ENCODE measurements at places on chromosomes 5 and 9.
A peak's percentile ranks its signal among the peaks of the same experiment; 100 is the strongest.

GRCh38 chr9:93658184-93658925 lies 82.0 kb downstream of the PHF2 start:
- DNase-seq = no peak

- no peak for DNase-seq
These were observed 28.2 kb downstream of the HTR4 start for GRCh38 chr5:148626081-148626613.

DNA sequence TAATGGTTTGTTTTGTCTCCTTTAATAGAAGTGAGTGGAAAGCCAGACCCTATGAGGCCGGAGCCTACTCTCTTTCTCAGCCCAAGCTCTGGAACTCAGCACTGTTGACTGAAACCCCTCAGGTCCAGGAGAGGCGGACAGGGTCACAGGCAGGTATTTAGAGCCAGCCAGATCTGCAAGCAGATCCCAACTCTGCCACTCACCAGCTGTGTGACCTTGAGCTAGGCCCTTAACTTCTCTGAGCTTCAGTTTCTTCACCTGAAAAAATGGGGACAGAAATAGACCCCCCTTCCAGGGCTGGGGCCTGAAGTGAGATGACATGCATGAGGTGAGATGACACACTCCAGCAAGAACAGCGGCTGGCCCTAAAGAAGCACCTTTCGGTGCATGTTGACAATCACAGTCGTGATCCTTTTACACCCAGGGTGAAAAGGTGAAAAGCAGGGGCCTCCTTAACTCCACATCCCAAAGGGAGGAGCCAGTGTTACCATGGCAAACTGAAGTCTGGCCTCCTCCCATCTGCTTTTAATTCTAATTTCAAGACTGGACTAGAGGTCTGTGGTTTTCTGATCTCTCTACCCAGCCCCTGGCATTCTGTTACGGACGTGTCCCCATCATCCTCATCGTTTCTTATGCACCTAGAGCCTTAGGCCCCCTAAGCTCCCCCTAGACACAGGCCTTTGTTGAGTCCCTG lies 27.2 kb downstream of the MORN5 start:
- no peak for DNase-seq

- no peak for DNase-seq
These were observed 151.5 kb downstream of the ACTL7B start for GRCh38 chr9:108704156-108704852.

GRCh38 chr9:69809304-69809863 lies 11.2 kb upstream of the CFAP95 start:
- DNase-seq = no peak

DNA sequence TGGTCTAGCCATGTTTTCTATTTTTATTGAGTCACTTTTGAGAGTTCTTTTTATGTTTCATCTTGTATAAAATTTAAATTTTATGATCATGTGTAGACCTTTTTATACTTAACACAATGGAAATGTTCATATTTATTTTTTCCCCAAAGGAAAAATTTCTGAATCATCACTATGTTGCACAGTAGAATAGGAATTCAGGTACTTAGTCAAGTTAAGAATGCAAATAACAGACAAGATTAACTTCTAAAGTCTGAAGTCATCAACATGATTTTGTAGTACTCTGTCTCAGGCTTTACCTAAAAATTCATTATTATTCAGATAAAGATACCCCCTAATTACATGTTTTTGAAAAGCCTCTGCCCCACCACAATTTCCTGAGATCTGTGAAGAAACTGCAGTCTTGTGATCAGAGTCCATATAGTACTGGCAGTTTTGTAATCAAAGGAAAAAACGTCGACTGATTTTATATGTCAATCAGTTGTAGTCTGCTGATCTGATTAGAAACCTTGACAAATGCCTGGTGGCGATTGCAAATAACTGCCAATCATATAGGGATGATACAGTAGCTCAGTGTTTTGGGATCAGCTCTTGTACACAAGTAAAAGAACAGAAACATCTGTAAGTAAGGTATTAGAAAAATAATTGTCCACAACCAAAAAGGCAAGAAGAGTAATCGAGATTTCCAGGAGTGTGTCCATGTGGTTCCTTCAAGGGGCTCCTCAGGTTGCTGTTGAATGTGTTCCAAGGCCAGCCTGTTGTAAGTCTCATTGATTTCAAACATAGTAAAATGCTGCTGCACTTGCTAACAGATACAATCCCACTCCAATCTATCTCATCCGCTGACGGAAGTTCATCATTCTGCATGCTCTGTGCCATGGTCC lies 352.4 kb downstream of the ARRDC3 start:
- no peak for DNase-seq

- no peak for DNase-seq
These were observed 23.8 kb downstream of the MRPS27 start for GRCh38 chr5:72296256-72296655.

DNA sequence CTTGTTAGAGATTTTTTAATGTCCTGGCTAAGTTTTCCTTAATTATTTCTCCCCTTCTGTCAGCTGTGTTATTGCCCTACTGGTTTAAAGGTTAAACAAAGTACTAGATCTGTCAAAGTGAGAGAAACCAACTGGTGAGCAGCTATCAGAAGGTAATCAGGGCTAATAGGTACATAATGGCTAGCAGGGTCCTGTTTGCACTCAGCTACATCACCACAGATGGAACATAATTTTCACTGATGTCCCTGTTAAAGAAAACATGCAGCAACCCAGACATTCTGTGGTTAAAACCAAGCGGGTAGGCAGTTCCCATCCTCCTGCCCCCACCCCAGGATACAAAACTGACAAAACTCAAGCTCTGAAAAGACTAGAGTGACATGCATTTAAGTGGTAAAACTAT lies 473.9 kb downstream of the NR2F1-AS1 start:
- no peak for DNase-seq

DNA sequence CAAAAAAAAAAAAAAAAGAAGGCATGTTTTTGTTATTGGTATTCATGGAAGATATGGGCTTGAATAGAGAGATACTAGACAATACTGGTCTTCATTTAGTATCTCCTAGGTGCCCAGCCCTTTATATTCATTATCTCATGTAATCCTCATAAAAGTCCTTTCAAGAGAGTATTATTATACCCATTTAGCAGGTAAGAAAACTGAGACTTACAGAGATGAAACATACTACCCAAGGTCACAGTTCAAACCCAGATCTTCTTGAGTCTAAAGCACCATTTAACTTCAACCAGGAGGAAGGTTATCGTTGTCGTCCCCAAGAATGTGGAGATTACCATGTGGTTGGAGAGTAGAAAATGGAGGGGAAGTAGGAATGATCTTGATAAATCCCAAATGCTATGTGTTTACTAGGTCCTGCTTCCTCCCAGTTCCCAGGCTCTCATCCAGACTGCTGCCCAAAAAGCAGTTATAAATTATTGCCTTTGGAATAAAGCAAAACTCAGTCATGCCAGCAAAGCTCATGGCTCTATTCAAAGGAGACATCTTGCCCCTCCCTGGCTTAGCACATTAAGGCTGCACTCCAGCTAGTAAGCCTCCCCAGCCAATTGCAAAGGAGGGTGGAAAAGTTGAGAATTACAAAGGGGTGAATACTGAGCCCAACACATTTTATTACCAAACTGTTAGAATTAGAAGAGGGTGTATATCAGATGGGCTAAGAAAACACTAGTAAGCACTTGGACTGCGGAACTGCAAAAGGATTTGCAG lies 163.9 kb downstream of the PIK3R1 start:
- no peak for DNase-seq

GRCh38 chr5:125148706-125149105 lies 402.3 kb upstream of the ZNF608 start:
- no peak for DNase-seq

DNA sequence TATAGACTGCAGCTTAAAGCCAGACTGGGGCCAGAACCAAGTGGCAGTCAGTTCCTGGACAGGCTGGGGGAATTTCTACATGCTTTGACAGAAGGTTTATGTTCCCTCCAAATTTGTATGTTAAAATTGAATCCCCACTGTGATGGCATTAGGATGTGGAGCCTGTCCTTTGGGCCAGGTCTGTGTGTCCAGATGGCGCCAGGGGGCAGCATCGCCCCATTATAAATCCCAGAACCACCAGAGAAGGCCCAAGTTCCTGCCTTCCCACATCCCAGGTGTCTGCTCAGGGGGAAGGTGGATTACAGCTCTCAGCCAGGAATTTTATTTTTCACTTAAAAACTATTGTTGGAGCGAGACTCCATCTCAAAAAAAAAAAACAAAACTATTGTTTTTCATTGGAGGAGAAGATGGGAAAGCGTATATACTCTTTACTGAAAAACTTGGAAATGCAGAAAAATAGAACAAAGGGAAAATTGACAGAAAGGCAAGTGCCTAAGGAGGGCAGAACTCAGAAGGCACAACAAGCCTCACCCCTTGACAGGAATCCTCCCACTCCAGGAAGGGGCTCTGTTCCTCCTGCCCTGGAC lies 5.0 kb downstream of the IL3 start:
- peak; percentile 61 for DNase-seq

DNA sequence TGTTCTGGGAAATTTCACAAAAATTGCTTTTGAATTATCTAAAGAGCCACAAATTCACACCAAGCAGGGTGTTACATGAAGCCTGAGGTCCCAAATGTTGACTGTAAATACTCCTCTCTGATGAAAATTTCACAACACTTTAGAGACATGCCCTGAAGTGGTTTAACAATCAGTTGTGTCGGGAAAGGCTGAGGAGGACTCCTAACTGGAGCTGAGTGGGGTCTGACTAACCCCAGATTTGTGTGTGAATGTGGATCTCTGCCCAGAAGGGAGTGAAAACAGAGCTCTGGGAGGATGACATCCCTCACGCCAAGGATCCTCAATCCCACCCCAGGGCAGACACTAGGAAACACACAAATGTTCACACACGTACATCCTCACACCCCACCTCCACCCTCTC lies 31.1 kb upstream of the GRXCR2 start:
- DNase-seq = no peak

DNA sequence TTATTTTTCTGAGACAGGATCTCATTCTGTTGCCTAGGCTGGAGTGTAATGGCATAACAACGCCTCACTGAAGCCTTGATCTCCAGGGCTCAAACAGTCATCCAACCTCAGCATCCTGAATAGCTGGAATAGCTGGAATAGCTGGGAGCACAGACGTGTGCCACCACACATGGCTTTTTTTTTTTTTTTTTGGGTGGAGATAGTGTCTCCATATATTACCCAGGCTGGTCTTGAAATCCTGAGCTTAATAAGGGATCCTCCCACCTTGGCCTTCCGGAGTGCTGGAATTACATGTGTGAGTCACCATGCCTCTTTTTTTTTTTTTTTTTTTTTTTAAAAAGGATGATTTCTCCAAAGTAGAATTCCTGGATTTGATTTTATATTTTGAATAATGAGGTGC lies 60.7 kb downstream of the NSD1 start:
- no peak for DNase-seq

GRCh38 chr5:146836226-146836842 lies 42.2 kb downstream of the PPP2R2B start:
- no peak for DNase-seq

- no peak for DNase-seq
These were observed 6.8 kb downstream of the GZMK start for GRCh38 chr5:55030676-55031369.

- no peak for DNase-seq
These were observed 81.6 kb upstream of the KLF4 start for GRCh38 chr9:107571148-107571547.

DNA sequence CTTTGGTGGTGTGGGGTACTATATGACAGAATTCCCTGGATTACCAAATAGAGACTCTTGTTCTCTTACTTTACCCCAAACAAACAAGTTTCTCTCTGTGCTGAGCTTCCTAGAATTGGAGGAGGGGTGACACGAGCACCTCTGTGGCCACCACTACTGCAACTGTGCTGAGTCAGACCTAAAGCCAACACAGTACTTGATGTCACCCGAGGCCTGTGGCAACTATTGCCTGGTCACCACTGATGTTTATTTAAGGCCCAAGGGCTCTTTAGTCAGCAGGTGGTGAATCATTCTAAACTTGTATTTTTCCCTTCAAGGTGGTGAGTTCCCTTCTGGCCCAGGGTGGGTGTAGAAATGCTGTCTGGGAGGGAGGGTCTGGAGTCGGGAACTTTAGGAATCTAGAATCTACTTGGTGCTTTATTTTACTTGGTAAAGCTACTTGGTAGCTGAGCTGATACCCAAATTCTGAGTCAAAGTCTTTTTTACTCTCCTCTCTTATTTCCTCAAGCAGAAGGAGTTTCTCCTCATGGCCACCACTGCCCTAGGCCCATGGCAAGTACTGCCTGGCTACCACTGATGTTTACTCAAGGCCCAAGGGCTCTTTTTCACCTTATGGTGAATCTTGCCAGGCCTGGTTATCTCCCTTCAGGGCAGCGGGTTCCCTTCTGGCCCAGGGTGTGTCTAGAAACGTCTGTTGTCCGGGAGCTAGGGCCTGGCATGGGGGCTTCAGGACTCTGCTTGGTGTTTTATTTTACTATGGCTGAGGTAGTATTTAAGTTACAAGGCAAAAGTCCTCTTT lies 9.8 kb downstream of the LURAP1L start:
- no peak for DNase-seq

GRCh38 chr9:135486267-135487065 lies 6.9 kb downstream of the PPP1R26 start:
- no peak for DNase-seq

DNA sequence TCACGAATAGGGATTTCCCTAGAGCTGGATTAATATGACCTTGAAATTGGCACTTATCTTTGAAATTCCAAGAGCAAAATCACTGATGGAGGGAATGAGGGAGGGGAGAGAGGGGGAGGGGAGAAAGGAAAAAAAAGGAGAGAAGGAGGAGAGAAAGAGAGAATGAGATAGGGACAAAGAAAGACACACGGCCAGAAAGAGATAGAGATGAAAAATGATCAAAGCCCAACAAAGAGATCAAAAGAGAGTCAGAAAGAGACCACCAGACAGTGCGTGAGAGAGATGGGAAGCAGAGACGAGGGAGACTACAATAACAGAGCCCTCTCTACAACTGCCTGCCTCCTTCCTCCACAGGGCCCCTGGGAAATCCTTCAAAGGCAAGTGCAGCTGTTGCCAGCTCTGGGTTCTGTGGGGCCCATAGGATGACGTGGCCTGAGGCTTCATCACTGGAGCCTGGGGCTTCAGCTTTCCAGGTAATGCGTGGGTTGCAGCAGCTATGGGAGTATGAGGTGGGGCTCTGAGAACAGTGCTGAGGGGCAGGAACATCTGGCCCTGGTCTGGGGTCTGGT lies 58.3 kb upstream of the SHB start:
- DNase-seq = no peak

GRCh38 chr5:88507261-88507660 lies 238.6 kb upstream of the TMEM161B start:
- DNase-seq = no peak

DNA sequence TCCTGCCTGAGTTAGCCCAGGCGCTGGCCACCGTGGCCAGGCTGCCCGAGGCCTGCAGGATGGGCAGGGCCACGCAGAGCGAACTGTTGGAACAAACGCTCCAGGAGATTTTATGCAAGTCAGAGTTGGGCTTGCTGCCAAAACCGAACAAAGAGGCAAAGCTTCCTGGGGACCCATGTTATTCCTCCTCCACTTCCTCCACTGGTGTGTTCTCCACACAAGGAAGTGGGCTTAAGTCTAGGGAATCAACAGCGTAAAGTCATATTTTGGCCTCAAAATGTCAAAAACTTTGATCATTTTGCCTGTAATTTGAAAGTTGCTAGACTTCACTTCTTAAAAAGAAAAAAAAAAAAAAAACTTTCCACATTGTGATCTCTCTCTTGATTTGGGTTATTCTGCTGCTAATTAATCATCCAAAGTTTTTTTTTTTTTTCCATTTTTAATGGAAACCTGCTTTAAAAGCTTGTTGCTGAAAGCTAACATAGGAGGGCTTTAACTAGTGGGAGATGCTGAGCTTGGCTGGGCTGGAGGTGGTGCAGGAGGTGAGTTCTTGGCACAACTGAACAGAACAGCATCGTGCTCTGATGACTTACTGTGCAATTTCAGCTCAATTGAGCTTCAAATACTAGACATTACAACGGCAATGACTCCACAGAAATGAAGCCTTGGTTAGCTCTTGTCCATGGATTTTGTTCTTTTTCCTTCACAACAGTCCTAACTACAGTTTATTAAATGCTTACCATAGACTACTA lies 73.0 kb downstream of the PTPDC1 start:
- DNase-seq = no peak

Measured in stimulated activated CD4-positive, alpha-beta T cell treated with anti-CD3 and anti-CD28 coated beads, Interleukin-4, amount 100 ng/mL, for 24 hours (primary cell).